ENCODE measurements at places on chromosomes 2 and 18.

- DNase-seq = no peak
Measured at GRCh38 chr2:45237128-45237527, 227.9 kb upstream of the SIX2 start.

DNA sequence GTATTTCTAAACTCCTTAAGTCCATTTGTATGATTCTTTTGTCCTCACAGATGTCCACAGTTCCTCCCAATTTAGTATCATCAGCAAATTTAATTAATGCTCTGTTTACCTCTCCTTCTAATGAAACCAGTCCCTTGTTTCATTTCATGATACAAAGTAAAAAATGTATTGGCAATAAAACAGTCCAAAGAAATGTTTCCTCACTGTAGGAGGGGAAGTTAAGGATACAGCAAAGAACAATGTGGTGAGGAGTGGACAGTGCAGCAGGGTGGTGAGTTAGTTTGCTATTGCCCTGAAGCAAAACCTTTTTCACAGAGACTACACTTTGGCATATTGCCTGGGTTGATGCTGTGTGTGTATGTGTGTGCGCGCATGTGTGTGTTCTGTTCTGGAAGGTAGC, 401.5 kb downstream of the ARHGAP15 start:
- no peak for DNase-seq

- no peak for DNase-seq
Measured at GRCh38 chr2:26039603-26040323, 5.9 kb downstream of the RAB10 start.

DNA sequence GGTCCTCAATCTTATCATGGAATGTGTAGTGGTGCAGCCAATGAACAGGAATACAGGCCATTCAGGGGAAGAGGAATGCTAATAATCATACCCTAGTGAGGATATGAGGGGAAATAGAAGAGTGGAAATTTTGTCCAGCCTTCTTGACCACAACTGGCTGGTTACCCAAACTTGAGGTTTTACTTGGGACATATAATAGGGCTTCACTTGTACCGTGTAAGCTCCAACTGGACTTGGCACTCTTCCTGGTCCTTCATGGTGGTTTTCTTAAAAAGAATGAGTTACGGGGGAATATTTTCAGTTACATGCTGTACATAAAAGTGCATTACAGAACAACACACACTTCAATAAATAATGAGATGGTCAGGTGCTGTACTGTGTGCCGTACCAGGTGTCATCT, 234.9 kb upstream of the RASGRP3 start:
- no peak for DNase-seq

- DNase-seq = no peak
Measured at GRCh38 chr2:108611021-108611420, 76.8 kb downstream of the LIMS1 start.

DNA sequence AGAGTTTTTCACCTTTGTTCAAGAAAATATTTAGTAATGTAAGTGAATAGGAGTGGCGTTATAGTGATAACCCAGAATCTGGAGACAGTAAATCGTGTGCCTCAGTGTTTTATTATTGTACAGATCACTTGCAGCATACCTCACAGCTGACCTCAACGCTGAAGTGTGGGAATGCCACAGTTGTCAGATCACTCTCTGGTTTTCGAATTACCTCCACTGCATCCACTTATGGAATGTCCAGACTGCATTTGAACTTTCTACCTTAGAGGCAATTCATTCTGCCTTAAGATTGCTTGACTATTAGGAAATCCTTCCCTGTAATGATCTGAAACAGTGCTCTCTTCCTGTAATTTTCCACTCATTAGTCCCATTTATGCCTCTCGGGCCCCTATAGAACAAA, 164.5 kb upstream of the ALPP start:
- DNase-seq = no peak

DNA sequence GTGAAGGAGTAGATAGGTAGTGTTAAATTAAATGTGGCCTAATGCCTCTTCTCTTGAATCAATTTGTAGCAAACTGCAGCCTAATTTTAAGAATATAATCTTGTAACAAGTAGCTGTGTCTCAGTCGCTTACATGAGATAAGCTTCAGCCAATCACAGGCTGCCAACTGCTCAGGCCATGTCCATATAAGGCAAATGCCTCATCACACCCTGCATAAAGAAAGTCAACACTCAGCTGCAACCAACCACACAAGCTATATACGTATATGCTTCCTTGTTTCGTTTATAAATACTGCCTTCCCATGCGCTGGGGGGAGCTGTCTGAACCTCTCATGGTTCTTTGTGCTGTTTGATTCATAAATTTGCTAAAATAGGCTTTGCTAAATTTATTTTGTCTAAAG, 476.3 kb downstream of the TRIB2 start:
- no peak for DNase-seq

DNA sequence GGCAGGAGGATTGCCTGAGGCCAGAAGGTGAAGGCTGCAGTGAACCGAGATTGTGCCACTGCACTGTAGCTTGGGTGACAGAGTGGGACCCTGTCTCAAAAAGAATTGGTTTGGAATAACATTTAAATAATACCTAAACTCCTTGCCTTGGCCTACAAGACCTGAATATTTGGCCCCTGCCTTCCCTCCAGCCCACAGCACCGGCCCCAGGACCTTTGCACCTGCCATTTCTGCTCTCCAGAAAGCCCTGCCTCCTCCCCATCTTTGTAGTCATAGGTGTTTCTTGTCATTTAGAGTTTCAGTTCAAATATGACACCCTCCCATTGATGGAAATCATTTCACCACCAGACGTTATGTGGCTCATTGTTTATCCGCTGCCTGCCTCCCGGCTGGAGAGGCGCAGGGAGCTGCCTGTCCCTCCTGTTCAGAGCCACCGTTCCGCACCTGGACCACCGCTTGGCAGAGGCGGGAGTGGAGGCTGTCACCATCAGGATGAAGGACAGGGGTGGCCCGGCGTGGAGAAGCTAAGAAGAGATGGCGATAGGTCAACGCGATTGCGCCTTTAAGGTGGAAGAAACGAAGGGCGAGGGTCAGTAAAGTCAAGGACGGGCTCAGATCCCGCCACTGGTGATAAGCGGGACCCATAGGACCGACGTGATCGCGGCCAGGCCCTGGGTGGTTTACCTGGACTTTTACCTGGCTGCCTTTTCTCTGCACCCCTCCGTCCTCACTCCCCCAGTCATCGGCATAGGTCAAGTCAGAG, 638 bp upstream of the LPIN1 start:
- DNase-seq = no peak

DNA sequence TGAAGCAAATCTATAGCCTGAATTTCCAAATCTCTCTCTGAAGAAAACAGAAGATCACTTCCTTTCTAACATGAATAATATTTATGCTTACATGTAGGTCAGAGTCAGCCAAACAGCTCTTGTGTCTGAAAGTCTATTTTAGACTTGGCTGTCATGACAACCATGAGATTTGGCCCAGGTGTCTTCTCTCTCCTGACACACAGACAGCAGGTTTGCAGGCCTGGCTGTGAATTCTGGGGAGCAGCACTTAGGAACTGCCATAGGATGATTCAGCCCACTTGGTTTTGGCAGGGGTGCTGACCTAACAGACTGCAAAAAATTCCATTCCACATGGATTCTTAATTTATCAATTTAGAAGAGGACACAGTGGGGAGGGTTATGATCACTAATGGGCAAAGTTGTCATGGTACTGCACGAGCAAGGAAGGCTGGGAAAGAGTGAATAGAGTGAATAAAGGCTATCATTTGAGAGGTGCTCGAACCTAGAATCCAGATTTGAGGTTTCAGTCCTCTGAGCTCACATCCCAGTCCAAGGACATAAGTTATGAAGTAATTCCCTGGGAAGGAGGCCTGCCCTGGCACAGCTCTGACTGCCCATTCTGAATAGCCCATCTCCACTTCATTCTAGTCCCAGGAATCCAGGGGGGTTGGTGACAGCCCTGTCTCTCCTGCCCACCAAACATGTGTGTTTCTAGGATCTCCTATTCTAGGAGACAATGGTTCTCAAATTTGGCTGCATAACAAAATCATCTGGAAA, 453.9 kb upstream of the TRIB2 start:
- DNase-seq = no peak

GRCh38 chr2:8633186-8633734, 48.6 kb upstream of the ID2 start:
- no peak for DNase-seq

DNA sequence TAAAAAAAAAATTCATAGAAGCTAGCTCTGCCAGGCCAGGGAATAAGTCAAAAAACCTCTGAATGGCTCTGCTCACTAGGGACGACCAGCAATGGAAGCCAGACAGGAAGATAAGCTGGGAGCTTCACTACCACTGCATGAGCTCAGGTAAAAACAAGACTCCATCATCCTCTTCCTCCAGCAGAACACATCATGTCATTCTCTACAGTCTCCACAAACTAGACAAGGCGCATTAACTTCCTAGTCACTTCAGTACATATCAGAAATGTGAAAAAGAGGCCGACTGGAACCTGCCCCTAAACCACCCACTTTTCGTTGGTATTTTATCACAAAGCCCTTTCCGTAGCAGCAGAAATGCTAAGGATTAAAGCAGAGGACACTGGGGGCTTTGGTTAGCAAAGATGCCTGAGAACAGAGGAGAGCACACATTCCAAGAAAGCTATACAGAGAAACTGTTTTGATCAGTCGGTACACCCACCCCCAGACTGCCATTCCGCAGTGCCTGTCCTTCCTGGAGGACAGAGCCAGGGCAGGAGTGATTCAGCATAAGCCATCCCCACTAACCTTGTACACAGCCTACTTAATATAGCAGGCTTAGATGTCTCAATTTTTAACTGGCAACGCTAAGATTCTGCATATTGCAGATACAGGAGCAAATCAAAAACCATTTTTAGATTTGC, 53.4 kb downstream of the AAK1 start:
- DNase-seq = no peak

- DNase-seq = no peak
Measured at GRCh38 chr2:110854355-110855081, 122.1 kb downstream of the ACOXL start.

GRCh38 chr2:237500681-237501424, 13.8 kb downstream of the MLPH start:
- no peak for DNase-seq
